Lung microvascular endothelial cell (primary cell): ENCODE measurements at places on chromosomes 3 and 15. TPM values are rescaled to one million over a fixed set of nuclear protein-coding genes. Genes with fewer than 3 reads are reported as not detected.

- no peak for DNase-seq
Measured at GRCh38 chr3:84836961-84837360, 121.8 kb upstream of the CADM2 start.

GRCh38 chr3:20375302-20375701 is 189.3 kb upstream of the SGO1 start:
- no peak for DNase-seq

The FETUB gene
- not detected in 2 replicates for total RNA-seq

- no peak for DNase-seq
Measured at GRCh38 chr3:127660621-127661251, 12.0 kb upstream of the ABTB1 start.

The MAPKBP1 gene
- total RNA-seq, result 7.1 and 8.5 TPM in 2 replicates

DNA sequence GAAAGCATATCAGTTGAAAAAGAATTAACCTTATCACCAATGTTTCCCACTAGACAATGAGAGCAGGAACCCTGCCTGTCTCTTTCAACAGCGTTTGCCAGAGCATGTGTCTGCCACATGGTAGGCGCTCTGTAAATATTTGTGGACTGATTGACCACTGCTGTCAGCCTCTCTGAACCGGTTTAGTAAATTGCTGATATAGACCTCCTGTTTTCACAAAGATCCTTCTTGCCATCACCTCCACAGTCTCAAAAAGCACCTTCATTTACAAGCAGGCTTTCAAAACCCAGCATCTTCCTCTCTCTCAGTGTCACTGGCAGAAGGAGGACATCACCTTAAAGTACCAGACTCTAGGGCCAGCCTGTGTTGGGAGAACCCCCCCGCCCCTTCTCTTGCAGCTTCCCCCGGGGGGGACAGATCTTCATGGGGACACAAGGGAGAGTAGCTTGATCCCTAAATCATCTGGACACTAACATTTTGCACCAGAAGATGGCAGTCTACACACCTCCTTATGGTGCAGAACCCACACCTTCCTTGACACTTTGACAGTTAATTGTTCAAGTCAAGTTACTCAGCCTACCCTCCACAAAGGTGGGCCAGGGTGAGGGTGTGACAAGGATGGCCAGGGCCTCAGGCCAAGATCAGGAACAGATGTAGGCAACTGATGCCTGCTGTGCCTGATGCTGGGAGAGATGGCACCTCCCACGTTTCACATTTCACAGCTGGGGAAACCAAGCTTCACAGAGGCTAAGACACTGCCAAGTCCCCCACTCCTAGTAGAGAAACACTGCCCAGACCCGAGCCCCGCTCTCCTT is 37.8 kb upstream of the USP3 start:
- DNase-seq, result peak; percentile 78

The CADPS gene
- not detected in 2 replicates for total RNA-seq

The CHRNB4 gene
- total RNA-seq, result not detected in 2 replicates

GRCh38 chr3:132625613-132626012 is 28.5 kb downstream of the ACKR4 start:
- DNase-seq, result no peak

The TLR9 gene
- total RNA-seq, result not detected in 2 replicates

- DNase-seq, result peak; percentile 57
Measured at GRCh38 chr15:79339588-79340314, 28.8 kb downstream of the TMED3 start.

The GOLGA6L7 gene
- not detected in 2 replicates for total RNA-seq

The IL5RA gene
- total RNA-seq, result not detected in 2 replicates

GRCh38 chr15:70097321-70098152 is at the start of gene TLE3:
TLE3 (minus strand) TSS chr15:70097917; CDS start chr15:70096798, 1,119 bp downstream.
- peak; percentile 99 for DNase-seq

DNA sequence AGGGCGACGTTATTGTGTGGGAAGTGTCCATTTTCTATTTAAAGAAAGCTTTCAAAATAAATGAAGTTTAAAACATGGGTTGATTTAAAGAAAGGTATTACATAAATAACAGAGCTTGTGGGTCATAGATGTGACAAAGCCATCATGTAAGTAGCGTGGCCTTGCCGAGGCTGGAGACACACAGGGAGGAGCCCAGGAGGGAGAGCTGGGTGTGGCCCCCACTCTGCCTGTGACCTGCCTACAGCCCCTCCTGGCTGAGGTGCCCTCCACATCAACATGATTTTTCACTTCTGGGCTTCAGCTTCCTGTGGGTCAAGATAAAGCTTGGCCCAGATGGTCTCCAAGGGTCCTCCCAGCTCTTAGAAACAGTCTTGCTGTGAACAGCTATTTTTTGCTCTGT is 12.5 kb upstream of the MGLL start:
- DNase-seq, result no peak

- peak; percentile 40 for DNase-seq
Measured at GRCh38 chr3:136658946-136659682, 93.1 kb downstream of the STAG1 start.

- peak; percentile 53 for DNase-seq
Measured at GRCh38 chr3:134312072-134312872, 61.6 kb upstream of the RYK start.

DNA sequence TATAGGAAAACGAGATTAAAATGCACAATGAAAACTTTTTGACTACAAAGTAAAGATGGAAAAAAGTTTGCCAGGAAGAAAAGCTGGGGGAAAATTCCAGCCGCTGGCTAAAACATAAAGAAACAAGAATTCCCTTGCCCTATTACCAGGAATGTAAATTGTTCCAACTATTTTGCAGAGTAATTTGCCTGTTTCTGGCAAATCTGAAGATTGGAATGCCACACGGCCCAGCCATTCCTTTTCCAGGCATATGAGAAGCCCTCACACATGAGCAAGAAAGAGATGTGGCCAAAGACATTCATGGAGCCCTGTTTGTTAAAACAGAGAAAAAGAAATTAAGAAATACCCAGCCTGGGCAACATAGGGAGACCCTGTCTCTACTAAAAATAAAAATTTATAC is 8.4 kb upstream of the GATA2 start:
- no peak for DNase-seq

DNA sequence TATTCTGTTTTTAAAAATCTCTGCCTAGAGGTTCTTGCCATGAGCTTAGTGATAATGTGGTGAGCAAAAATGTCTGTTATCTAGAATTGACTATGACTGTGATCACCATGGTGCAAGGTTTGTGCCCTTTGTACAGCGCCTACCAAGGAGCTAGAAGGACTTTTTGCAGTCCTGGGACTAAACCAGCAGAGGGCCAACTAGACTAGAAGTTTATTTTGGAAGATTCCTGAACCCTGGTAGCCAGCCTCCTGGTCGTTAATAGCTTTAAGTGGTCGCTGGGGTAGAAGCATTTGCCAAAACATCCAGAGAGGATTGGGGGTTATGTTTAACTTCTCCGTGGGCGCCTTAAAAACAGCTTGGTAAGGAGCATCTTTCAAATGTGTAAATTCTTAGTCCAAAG is 7.8 kb downstream of the SCG5 start:
- DNase-seq, result peak; percentile 16

- DNase-seq, result no peak
Measured at GRCh38 chr3:100761211-100761942, 52.1 kb downstream of the TFG start.

DNA sequence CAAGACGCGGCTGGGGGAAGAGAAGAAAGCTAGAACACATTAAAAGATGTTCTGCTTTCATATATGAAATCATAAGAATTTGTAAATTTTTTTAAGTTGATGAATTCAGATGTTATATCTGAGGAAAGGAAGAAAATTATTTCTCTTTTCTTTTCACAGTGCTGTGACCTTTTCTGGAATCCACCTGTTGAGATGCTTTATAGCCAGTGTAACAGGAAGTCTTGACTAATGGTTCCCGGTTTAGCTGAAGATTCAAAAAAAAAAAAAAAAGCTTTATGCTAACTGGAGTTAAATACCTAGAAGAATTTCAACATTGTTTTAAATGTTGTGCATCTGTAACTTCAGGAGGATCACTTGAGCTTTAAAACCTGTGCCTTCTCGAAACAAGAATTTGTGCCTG is 9.9 kb downstream of the GTPBP8 start:
- DNase-seq, result peak; percentile 53

- DNase-seq, result no peak
Measured at GRCh38 chr3:12622335-12622734, 41.6 kb downstream of the RAF1 start.

DNA sequence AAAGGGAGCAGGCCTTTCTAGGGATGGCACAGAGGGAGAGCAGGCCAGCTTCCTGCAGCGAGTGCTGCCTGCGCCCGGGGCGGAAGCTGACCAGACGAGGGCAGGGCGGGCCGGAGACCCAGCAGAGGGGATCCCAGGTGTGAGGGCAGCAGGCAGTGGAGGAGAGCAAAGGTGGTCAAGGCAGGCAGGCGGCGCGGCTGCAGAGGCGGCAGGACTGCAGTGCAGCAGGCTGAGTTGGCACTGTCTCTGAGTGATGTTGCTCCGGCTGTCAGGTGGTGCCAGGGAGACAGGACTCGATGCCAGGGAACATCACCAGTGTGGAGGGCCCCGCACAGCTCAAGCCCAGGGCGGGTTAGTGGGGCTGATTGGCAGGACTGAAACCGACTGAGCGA is 22.3 kb upstream of the PLXNA1 start:
- DNase-seq, result peak; percentile 40

DNA sequence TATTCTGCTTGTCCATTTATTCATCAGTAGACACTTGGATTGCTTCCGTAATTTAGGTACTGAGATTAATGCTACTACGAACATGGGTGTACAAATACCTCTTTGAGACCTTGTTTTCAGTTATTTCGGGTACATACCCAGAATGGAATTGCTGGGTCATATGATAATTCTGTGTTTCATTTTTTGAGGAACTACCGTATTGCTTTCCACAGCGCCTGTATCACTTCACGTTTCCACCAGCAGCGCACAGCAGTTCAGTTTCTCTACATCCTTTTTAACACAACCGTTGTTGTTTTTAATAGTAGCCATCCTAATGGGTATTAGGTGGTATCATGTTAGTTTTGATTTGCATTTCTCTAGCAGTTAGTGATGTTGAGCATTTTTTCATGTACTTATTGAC is 9.5 kb downstream of the PAK2 start:
- no peak for DNase-seq

The SLC24A5 gene
- total RNA-seq, result under 0.01 TPM in 1 of 2 replicates, not detected in the other

DNA sequence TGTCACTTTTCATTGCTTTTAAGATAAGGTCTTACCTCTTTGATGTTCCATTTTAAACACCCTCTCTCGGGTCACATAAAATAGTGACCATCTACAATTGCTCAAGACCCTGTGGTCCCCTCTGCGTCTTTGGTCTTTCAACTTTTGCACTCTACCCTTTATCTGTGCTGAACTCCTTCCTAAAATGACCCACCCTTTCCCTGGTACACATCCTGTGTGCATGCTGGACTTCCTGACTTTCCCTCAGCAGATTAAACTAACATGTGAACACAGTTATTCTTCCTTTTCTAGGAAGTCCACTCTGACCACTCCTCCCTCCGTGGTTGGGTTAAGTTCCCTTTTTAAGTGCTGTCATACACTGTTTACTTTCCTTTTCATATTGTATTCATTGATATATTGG is 414.2 kb downstream of the GABRB3 start:
- DNase-seq, result no peak

GRCh38 chr3:27923349-27924068 is 201.4 kb upstream of the EOMES start:
- DNase-seq, result no peak
